Activated naive CD4-positive, alpha-beta T cell treated with anti-CD3 and anti-CD28 coated beads, Interleukin-2, amount 50 U/mL, for 72 hours (primary cell): ENCODE measurements at places on chromosomes 6 and 20.

DNA sequence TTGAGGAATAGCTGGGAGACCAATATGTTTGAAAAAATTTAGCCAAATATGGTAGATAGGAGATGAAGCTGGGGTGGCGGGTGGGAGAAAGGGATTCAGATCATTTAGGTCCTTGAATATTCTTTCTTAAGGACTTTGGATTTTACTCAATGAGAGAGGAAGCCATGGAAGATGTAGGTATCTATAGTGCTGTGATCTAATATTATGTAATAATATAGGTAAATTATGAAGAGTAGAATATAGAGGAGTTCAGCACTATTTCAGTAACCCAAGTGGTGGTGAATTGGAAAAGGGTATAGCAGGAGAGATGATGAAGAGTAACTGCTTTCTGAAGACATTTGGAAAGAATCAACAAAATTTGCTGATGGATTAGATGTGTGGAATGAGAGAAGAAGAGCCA lies 417.6 kb downstream of the UTRN start:
- DNase-seq: no peak

- DNase-seq: no peak
Observed at GRCh38 chr20:11902285-11902697, 15.4 kb upstream of the BTBD3 start.

DNA sequence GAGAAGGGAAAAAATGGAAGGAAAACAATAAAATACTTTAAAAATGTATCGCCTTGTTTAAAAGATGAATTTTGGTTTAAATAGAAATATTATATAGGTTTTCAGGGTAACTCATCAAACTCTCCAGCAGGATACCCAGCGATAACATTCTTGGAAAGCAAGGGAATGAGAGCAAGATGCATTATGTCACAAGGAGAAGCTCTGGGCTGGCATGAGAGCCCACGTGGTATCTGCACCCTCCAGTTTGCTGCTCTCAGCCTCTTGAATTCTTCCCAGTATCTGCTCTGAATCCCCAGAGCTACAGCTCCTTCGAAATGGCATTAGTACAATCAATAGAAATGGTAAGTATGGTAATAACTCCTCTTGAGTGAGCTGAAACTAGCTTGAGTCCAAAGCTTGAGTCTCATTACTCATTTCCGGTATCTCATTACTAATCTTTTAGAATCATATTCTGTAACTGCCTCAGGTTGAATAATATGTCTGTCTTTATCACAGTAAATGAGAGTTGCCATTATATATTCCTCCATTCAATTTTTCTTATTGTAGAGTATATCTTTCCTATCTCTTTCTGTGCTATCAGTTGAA lies 4.9 kb upstream of the TMEM242 start:
- no peak for DNase-seq

GRCh38 chr6:157714153-157714490 lies 108.9 kb upstream of the SNX9 start:
- no peak for DNase-seq

DNA sequence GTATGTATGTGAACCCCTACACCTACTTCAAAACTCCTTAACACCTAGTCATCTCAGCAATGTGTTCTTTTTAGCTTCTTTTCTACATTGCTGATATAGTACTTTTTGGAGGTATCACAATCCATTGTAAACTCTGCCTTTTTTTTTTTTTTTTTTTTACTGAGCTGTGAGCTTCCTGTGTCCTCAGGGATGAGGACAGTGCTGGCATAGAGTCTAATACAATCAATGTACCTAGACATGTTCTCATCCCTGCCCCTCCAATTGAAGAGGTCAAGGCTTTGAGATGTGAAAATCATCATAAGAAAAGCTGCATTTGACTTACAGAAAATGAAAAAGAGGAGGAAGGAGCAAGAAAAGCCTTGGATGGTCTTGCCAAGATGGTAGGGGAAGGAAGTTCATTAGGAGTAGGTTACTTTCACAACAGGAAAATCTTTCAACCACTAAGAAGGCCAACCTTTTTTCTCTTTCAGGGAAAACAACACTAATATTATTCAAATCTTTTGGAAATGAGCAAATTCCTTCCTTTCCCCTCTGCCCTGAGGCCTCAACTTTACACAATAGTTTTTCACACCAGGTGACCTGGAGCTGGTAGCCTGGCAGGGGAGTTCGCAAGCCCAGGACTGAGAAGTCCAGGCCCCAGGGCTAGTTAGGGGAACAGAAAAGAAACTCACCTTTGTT lies 2.8 kb upstream of the JARID2 start:
- DNase-seq: no peak

DNA sequence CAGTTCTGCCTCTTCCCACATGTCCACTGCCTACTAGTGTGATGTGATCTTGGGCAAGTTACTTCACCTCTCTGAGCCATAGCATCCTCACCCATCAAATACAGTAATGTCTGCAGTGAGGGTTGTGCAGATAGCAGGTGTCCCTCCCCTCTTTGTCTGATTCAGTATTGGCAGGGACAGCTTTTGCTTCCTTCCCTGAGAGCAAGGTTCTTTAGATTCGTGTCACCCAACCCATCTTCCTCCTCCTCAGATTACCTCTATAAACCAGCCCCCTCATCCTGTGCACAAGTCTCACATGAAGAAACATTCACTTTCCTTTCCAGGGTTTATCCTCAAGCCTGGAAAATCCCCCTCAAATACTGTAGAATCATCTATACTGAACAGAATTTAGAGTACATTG lies 15.4 kb downstream of the ACTR5 start:
- no peak for DNase-seq
